ENCODE measurements at places on chromosomes 3 and 15.

DNA sequence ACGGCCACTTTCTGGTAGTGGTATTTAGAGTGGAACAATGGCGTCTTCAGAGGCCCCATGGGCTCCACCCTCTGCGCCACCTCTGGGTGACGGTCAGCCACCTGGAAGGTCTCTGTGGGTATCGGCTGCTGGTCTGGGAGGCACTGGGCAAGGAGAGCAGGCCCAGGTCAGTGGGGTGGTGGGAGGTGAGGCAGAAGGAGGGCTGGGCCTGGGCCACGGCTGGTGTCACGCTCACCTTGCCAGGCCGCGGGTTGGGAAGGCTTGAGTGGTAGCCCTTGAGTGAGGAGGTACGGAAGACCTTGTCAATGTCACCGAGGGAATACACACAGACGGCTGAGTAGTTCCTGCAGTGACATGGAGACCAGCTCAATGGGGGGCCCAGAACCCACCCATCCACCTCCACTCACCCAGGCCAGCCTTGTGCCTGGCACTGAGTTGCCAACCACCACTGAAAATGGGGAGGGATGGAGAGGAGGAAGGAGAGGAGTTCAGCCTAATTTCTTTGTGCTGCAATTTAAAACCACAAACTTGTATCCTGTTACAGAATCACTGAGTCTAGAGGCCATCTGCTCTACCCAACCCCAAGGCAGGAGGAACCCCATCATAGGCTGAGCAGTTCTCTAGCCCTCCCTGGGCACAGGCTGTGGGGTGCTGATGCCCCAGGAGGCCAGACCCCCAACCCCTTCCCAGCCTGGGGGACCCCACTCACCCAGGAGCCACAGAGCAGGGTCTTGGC, 19.0 kb downstream of the SEMA7A start:
- no peak for DNase-seq

GRCh38 chr3:128458746-128459460, 7.8 kb downstream of the DNAJB8 start:
- no peak for DNase-seq

GRCh38 chr15:67899596-67900283, 59.9 kb upstream of the RNU6-1 start:
- DNase-seq = no peak

DNA sequence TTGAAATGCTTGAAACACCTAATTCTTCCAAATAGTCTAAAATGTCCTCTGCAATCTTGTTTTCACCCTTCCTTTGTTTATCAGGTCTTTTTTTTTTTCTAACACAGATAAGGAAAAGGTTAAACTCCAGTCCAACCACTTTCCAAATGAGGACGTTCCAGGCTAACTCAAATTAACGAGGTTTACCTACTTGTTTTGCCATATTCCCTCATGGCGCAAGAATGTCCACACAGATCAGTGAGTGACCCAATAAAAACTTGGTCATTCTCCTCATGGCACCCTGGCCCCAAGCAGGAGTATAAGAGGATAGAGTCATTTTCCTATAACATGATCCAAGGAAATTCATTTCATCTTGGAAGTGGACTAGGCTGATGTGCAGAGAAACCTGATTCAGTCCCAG, 6.6 kb upstream of the LIPC start:
- DNase-seq = no peak

- no peak for DNase-seq
Observed at GRCh38 chr3:152742368-152743347, 92.3 kb upstream of the P2RY1 start.

DNA sequence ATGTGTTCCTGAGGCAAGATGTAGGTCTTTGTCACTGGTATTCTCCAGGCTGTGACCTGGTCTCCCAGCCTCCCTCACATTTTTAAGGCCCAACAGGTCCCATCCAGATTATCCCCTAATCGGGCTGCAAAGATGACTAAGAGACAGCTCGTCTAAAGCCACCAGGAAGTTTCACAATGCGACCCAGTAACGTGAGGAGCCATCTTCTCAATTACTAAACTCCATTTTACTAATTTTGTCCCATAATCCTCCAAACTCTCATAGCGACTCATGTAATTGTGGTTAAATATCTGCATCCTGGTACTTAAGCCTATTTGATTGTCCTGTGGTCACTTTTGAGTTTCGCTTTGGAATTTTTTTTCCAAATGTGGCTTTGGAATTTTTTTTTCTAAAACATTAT, 8.7 kb upstream of the PLA2G4F start:
- no peak for DNase-seq

GRCh38 chr3:74624301-74624700, 9.8 kb upstream of the CNTN3 start:
- no peak for DNase-seq

DNA sequence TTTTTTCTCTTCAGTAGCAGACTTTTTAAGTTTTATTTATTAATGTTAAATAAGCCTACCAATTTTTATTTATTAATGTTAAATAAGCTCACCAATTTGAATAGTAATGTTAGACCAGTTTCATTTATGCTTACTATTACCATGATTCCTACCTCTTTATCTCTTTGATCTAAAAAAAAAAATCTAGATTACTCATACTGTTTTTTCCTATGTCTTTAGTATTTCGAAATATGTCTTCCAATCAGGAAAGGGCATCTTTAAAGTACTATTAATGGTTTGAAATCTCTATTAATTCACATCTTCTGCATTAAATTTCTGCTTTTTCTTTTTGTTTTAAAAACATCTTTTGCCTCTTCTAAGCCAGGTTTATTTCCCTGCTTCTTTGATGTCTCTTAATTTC, 27.5 kb upstream of the MAPKBP1 start:
- no peak for DNase-seq

GRCh38 chr15:67820992-67821783, 4.1 kb upstream of the SKOR1 start:
- DNase-seq = no peak

DNA sequence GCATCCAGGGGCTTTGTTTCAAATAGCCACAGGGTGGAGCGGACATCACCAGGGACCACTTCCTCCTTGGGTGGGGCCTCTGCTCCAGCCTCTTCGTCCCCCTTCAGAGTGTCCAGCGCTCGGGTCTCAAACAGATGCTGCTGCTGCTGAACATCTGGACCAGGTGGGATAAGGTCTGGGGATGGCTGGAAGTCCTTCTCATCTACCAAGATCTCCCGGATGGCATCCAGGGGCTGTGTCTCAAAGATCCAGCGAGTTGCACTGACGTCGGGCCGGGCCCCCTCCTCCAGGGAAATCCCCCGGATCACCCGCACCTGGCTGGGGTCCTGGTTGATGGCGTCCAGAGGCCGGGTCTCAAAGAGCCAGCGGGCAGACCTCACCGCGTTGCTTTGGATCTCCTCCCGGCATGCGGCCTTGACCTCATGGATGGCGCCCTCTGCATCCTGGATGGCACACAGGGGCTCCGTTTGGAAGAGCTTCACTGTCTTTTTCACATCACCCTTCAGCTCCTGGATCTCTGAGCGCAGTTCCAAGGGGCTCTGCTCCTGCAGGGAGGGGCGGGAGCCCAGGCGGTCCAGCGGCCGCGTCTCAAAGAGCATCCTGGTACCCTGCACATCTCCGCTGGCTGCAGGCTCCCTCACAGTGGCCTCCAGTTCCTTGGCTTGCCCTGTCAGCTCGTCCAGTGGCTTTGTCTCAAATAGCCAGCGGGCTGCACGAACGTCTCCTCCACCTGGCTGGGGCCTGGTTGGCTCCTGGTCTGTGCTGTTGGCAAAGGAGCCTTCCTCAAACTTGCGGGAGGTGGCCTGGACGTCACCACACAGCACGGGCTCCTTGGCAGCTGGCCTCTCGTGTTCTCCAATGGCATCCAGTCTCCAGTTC, 3.9 kb downstream of the XIRP1 start:
- no peak for DNase-seq

DNA sequence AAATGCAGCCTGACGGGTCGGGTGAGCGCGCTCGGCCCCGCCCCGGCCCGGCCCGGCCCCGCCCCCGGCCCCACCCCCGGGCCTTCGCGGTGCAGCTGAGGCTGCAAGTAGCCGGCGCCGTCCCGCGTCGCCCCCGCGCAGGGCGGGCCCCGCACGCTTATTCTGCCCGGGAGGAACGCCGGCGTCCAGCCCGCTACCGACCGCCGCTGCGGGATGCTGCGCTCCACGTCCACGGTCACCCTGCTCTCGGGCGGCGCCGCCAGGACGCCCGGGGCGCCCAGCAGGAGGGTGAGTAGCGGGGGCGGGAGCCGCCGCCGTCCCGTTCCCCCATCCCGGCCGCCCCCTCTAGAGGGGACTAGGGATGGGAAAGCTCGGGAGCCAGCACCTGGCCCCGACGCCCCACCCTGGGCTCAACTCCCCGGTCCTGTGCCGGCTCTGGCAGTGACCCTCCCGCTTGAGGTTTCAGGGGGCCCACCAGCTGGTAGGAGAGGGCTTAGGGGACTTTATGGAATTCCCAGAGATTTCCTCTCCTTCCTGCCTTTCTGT, at the start of gene MYZAP:
MYZAP (plus strand) TSS at position 83 of the 546 bp plus-strand sequence; CDS start at position 214, 131 bp downstream.
- peak; percentile 59 for DNase-seq

DNA sequence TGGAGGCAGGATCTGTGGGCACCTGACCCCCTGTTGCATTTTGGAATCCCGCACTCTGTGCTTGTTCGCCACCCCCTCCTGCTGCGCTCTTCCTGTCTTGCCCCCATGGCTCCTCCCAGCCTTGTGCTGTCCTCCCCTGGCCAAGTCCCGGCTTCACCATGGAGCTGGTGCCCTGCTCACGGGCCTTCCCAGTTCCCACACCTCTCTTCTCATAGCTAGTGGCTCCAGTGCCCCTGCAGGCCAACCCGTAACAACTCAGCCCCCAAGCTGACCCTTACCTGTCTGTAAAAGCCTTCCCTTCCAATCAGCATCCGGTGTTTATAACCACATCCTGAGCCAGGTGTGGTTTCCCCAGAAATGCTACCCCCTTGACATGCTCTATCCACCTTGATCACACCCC, 407.7 kb upstream of the C2CD4B start:
- no peak for DNase-seq

DNA sequence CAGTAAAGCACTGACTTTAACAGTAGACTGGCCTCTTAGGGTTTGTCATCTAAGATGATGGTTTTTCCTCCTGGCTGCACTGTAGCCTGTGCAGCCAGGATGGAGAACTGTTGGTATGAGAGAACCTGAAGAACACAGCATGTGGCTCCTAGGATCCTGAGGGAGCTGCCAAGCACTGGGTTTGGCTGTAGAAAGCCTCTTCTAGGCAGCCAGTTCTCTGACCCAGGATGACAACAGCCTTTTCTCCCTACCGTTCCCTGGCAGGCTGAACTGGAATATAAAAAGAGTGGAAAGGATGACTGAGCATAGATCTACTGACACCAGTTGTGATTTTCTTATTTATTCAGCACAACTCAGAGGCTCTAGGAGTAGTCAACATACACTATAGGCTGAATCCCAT, 34.3 kb upstream of the MANF start:
- DNase-seq = no peak

DNA sequence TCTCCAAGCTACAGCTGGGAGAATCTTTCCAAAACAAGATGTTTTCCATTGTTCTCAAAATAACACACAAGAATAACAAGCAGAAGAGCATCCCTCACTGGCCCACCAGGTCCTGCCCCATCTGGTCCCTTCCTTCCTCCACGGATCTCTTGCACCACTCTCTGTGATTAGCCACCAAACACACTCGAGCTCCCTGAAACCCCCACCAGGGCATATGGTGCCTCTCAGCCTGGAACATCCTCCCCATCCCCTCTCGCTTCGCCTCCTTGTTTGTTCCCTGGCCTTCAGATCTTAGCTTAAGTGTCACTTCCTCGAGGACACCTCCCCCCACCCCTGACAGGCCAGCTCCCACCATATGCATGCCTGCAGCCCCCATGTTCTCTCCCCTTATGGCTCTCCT, 496.6 kb upstream of the PROK2 start:
- DNase-seq = no peak

- no peak for DNase-seq
Observed at GRCh38 chr3:102195198-102195948, 239.4 kb upstream of the ZPLD1 start.

DNA sequence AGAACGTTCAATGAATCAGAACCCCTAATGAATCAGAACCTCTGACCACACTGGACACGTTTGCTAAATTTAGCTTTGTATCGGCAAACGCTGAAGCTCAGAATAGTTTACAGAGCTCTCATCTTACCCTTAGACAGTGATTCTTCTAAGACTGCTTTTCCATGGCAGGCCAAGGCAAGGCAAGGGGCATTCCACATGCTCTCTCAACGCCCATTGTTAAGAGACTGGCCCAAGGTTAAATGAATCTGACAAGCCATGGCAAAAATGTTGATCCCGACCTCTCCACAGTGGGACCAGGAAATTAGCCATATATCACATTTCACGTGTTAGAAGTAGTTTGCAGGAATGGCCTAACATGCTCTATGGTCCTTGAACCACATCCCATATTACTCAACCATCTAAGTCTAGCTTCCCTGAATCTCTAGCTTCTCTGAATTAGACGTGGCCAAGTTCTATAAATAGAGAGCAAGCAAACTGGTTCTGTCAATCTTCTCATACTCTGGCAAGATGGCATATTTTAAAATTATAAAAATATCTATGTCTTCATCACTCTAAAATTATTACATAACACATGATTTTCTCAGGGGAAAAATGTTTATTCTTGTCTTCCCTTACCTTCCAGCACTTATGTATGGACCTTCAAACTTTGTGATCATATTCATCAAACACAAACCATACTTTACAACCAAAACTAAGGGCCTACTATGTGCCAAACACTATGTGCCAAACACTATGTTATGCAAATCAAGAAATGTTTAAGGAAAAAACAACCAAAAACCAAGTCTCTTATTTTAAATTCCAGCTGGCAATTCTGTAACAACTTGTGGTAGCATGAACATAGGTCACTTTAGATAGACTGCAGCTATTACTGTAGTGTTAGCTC, 54.3 kb downstream of the AAGAB start:
- DNase-seq = no peak

DNA sequence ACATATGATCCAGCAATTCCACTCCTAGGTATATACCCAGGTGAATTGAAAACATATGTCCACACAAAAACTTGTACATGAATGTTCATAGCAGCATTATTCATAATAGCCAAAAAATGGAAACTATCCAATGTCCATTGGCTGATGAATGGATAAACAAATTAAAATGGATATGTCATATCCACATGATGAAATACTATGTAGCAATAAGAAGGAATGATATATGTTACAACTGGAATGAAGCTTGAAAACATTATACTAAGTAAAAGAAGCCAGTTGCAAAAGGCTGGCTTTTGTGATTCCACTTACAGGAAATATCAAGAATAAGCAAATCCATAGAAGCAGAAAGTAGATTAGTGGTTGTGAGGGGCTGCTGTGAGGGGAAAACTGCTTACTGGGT, 33.7 kb downstream of the BNC1 start:
- no peak for DNase-seq

DNA sequence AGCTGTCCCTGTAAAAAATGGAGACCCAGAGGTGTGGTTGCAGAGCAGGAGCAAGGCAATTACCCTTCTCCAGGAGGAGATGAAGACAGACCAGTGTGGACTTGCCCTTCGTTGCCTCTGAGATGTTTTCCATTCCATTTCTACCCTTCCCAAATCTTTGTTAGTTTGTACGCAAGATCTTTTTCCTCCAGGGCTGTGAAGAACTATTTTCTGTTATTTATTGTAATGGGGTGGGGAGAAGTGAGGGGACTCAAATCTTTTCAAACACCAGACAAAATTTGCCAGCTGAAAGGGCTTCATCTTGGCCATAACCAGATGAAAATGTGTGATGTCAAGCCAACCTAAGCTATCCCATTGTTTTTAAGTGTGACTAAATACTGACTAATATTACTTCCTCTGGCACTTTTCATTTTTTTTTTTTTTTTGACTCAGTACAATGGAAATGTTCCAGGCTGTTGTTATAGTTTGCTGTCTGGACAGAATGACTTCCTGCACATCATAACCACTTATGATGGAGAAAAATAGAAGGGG, 271.3 kb upstream of the TPRG1 start:
- DNase-seq = no peak
